Stimulated activated CD4-positive, alpha-beta T cell treated with anti-CD3 and anti-CD28 coated beads, Interleukin-4, amount 100 ng/mL, for 4 hours (primary cell): ENCODE measurements at places on chromosomes 11 and 22.

DNA sequence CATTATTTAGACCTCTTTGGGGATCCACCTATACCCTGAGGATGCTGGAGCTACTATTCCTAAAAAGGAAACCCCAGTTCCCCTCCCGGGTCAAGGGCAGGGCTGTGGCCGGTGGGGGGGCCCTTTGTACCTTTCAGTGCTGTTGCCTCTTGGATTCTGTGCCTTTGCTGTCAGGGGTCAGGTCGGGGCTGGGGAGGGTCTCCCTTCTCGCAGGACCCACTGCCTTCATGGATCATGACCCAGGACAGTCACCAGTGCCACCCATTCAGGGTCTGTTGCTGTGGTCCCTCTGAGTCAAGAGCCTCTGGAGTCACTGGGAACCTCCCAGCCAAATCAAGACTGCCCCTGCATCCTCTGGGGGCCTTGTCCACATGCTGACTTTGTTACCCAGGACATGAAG is 78.1 kb upstream of the CCND1 start:
- no peak for DNase-seq

- no peak for DNase-seq
These were observed 15.2 kb upstream of the PLAAT3 start for GRCh38 chr11:63629426-63629825.

DNA sequence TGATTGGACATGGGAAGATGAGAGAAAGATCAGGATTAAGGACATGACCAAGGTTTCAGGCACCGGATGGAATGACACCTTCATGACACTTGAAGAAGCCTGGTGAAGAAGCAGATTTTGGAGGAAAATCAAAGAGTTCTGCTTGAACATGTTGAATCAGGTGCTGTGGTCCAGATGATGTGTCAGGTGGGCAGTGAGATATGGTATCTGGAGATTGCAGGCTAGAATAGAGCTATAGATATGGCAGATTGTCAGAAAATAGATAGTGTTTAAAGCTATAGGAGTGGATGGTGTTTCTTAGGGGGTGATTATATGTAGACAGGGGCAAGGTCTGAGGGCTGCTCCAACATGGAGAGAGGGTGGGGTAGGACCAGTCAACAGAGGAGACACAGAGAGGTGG is 40.2 kb downstream of the PANX1 start:
- DNase-seq, result no peak

GRCh38 chr22:23774922-23775436 is 2.3 kb downstream of the MMP11 start:
- DNase-seq, result no peak

DNA sequence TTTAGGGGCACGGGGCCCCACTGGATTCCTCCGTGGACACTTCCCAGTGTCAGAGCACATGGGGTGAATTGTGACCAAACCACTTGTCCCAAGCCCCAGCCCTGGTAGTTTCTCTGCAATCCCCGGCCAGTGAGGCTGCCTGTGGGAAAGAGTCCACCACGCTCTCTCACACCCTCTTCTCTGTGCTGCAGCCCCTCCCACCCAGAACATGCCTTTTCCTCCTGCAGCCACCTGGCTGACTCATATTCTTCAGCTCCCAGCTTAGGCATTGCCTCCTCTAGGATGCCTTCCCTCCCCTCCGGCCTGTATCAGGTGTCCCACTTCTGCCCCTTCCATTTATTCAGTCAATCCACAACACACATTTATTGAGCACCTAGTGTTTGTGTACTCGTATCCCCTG is 5.4 kb upstream of the RPS6KB2 start:
- no peak for DNase-seq

DNA sequence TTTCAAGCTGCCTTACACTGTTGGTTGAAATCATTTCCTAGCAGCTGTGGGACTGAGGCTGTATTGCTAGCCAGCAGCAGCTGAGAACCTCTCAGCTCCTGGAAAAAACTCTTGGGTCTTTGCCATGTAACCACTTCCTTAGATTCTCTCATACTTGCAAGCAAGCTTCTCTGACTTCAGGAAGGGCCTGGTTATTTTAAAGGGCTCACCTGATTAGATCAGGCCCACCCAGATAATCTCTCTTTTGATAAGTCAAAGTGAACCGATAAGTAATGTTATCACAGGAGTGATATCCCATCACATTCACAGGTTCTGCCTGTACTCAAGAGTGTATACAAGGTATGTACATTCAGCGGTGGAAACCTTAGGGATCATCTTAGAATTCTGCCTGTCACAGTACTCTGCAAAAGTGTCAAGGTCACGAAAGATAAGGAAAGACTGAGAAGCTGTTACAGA is 7.4 kb upstream of the CLPB start:
- DNase-seq, result no peak

DNA sequence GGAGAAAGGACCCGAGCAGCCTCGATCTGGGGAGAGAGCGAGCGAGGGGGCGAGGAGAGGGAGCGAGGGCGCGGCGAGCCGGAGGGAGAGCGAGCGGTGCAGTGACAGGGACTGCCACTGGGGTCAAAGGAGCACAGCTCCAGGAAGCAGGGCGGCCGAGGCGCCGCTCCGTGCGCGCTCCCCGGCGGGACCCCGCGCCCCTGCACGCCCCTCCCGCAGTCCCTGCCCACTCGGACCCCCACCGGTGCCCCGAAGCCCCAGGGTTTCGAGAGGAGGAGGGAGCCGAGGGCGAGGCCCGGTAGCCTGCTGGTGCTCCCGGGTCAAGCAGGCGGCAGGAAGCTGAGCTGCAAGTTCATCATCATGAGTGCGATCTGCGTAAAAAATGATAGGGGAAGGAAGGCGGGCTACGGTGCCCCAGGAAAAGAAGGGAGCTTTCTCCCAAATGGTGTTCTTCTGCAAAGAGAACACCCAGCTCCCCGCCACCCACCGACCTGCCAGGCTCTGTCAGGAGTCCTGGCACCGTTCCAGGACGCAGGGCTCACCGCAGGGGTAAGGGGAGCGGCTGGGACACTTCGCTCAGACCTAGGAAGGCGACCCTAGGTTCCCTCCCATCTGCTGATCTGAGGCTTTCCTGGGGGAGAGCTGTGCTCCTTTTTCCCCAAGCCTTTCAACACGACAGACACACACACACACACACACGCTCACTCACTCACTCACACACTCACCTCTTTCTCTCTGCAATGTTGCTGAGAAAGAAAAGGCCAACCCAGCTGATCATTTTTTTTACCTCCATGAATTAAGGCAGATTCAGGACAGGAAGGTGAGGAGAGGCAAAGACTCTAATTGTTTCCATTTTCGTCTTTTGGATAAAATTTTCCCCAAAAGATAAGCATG is at the start of gene MPPED2:
TSS of gene MPPED2 (minus strand) at position 103 of the 894 bp plus-strand sequence. CDS start 5,980 bp downstream, outside the sequence.
- no peak for DNase-seq

DNA sequence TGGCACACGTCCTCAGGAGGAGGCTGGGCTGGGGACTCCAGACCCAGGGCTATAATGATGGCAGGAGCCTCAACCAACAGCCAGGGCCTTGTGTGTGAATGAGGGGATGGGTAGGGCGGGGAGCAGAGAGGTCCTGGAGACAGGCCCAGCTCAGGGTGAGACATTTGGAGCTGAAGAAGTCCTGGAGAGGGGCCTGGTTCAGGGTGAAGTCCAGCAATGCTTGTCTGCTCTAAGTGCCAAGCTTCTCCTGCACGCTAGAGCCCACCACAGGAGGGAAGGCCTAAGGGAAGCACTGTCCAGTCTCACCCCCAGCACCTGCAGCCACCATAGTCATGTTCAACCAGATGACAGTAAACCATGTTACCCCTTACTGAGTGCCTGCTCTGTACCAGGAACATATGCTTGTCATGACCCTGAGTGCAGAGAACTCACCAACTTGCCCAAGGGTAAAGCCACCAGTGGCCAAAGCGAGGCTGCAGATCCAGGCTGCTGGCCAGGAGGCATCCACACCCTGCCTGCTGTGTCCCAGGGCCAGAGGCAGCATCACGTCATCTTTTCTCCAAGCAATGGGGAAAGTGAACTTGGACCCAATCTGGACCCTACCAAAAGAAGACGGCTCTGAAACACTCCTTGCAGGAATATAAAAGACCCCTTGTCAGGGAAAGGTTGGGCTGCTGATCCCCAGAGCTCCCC is 24.0 kb downstream of the LMO1 start:
- DNase-seq, result no peak

- DNase-seq, result no peak
These were observed 62.0 kb downstream of the FAM76B start for GRCh38 chr11:95727620-95728019.
